ENCODE measurements at places on chromosomes 12 and 14.

GRCh38 chr14:54094765-54095164, 138.1 kb upstream of the BMP4 start:
- DNase-seq, result peak; percentile 6

DNA sequence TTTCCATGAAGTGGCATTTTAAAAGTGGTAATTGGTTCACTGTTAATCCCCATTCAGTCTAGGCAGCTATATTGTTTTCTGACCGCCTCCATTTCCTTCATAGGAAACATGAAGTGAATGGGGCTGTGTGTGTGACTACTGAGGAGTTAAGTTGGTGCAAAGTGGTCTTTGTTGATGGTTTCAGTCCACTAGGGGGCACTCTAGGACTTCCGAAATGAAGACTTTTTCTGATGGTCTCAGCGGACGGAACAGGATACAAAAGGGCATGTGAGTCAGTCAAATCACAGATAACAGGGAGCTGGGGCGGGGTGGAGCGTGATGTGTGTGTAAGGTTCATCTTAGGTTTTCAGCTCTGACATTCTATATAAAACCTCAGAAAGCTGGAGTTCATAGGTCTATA, 240.1 kb upstream of the OR4E1 start:
- DNase-seq, result peak; percentile 79

- DNase-seq, result no peak
These were observed 374.4 kb downstream of the BCAT1 start for GRCh38 chr12:24574538-24574937.

DNA sequence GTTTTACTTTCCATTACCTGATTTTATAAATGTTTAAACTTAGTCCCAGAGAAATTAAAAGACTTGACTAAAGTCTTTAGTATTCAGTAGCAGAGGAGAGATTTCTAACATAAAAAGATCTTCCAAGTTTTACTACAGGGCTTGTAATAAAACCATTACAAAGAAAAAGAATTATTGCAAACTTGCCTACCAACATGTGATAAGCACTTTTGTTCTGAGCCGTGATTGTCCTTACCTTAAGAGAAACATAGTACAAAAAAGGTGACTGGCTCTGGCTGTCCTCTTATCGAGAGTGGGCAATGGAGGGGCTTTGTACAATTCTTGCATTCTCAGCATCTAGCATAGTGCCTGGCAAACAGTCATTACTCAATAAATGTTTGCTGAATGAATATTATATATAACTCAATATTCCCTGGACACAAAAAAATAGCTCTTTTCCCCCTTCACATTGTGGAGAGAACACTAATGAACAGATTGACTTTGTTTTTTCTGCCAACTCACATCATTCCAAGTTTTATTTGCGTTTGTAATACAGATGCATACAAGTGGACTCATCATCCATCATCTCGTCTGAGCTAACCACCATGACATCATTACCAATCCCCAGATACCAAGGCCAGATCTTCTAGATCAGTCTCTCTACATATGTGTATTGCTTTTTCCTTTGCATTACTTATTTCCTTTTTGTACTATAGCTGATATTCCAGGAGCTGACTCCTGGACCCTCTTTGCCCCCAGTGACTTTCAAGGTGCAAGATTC, 192.8 kb upstream of the EEA1 start:
- DNase-seq, result peak; percentile 61

DNA sequence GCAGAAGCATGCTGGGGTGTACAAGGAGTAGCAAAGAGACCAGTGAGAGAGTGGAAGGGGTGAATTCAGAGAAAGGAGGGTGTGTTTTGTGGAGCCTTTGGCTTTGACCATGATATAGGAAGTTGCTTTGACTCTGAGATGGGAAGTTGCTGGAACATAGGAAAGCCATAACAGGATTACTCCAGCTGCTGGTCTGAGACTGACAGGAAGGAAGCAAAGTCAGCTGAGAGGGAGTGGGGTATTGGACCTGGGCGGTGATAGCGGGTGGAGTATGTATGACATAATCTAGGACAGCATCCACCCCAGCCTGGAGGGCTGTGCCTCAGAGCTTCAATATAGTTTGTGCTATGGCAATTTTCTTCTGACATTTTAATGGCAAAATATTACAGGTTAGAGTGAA, 324.4 kb downstream of the PDZRN4 start:
- DNase-seq, result peak; percentile 14

DNA sequence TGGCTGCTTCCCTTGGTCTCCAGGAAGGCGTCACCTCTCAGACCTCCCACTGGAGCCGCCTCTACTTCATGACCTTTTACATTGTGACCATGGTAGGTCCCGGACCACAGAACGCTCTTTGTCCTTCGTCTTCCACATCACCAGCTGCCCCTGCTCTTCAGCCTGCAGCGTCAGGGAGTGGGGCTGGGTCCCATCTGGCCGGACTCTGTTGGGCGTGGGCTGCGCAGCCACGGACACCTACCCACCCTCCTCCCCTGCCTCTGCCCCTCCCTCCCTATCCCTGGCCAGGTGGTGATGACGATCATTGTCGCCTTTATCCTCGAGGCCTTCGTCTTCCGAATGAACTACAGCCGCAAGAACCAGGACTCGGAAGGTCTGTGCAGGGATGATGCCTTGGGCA, 43.3 kb downstream of the SLC8B1 start:
- DNase-seq, result no peak

DNA sequence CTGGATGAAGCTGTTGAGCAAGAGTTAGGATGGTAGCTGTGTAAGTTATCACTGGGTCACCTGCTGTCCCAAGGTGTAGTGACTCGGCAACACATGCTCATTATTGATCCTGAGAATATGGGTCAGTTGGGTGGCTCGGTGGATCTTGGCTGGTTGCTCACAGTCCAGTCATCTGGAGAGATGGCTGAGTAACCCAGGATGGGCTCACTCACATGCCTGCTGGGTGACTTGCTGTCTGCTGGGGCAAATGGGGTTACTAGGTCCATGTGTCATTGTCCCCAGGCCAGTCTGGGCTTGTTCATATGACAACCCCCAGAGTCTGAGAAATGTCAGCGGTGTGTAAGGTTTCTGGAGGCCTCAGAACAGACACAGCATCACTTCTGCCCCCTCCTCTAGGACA, 69.5 kb downstream of the SLC15A4 start:
- DNase-seq, result no peak

GRCh38 chr12:45730084-45730347, 510 bp downstream of the ARID2 start:
- DNase-seq, result peak; percentile 14

- no peak for DNase-seq
These were observed 22.2 kb downstream of the DUSP16 start for GRCh38 chr12:12540261-12541013.

DNA sequence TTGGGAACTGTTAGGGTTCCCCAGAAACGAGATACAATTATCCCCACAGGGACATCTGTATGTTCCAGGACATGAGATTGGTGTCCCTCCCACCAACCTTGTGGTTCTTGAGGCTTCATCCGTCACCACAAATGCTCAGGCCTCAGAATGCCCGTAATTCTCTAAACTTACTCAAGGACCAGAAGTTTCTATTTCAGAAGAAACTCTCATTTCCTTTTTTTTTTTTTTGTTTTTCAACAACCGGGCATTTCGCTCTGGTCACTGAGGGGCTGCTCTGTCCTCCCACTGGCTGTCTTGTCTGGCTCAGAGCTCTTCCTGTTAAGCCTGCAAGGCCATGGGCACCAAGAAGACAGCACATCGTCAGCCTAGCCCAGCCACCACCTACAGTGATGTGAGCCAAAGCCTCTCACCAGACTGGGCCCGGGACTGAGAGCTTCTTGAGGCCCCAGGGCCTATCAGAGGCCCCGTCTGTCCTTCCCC, 36.2 kb downstream of the VDR start:
- DNase-seq, result no peak

DNA sequence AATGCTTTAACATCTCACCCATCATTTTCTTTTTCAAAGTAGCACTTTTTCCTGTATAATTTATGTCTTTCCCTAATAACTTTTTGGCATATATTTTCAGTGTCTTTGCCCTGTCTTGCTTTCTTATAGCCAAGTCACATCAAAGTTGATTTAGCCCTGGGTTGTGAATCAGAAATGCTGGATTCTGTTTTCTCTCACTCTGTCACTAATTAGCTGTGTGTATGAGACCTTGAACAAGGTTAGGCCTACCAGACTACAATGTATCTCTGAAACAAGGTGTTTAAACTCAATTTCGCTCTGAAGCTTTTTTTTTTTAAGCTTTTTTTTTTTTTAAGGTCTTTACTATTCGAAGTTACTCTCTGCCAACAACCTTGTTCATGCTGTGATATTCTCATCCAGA, 25.7 kb downstream of the CNOT2 start:
- DNase-seq, result no peak

GRCh38 chr14:75888945-75889344, 92.8 kb downstream of the TGFB3 start:
- no peak for DNase-seq

DNA sequence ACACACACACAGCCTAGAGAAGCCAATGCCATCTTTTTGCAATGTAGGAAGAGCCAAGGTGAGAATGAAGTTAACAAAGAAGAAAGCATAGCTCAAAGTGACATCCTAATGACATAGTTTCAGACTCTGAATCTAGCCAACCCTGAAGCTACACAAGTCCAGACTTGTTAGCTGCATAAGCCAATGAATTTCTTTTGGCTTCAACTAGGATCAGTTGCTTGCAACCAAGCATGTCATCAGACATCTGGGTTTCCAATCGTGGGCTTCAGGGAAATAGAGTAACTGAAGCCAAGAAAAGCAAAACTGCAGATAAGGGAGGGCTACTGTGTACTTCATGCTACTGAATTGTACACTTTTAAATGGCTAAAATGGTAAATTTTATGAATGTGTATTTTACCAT, 4.4 kb upstream of the GPHN start:
- DNase-seq, result peak; percentile 87

GRCh38 chr12:103882861-103883596, 42.0 kb upstream of the NT5DC3 start:
- peak; percentile 7 for DNase-seq

DNA sequence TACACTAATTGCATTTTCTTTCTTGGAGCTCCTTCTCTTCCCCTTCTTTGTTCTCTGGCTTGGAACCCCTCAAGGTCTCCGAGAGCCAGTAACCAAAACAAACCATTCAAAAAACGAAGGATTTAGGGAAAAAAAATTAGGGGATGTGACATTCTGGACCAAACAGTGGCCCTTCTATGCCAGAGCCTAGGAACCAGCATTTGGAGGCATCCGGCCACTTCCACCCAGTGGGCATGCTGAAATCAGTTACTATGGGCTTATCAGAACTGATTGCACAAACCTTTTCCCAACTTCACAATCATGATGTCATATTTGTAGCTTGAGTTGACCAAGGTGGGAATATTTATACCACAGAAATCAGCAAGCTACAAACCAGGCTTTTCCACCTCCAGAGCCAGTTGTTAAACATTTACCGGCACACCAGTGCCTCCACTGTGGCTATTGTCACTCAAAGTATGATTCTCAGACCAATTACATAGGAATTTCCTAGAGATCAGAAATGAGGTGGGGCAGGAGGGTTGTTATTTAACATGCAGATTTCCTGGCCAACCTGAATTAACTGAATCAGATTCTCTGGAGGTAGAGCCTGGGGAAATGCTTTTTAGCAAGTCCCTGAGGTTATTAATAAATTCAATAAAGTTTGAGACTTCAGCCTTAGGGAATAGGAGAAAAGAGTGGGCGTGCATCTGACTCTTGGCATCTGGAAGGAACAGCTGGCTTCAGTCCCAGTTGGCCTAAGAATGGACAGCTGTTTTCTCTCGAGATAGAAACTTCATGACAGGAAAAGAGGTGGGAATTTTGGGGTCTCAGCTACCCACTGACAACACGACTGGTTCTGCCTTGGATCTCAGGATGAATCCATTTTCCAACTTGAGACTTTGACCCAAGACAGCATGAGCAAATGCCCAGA, 273.9 kb downstream of the ZFP36L1 start:
- DNase-seq, result peak; percentile 86

DNA sequence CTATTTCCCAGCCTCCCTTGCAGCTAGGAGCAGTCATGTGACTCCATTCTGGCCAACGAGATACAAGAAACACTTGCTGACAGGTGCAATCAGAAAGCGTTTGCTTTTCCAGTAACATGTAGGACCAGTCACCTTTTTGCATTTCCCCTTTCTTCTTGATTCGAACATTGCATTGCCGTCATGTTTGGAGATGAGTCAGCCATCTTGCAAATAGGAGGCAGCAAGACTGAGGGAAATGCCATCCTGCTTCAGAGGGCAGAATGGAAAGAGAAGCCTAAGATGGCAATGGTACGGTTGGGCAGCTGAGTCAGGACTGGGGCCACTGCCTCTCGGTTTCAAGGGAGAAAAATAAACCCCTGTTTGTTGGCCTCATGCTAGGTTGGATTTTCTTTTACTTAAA, 34.5 kb upstream of the GPR132 start:
- DNase-seq, result no peak

DNA sequence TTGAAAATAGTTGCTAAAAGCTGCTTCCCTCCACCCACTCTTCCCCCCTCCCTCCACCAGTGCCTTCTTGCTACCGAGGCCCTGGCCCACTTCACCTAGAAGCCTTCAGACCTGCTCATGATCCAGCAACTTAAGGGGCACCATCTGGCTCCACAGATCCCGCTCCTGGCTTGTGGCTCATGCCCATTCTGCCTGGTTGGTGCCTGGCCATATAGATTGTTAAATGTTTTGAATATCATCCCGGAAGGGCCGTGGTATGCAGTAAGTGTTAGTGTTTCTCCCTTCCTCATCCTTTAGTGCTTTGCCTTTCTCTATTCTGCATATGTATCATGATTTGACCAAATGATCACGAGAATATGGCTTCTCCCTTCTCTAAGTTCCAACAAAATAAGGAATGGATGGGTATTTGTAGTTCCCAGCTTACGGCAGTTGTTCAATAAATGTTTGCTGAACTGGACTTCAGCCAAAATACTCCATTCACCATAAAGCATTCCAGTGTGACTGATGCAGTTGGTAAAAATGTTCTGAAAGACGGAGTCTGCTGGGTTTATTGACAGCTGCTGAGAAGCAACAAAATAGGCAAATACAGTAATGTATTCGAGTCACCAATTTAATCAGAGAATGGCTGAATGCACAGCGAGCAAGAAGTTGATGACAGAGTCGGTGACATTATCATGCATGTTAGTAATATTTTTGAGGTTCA, 30.7 kb downstream of the GRIP1 start:
- DNase-seq, result no peak

DNA sequence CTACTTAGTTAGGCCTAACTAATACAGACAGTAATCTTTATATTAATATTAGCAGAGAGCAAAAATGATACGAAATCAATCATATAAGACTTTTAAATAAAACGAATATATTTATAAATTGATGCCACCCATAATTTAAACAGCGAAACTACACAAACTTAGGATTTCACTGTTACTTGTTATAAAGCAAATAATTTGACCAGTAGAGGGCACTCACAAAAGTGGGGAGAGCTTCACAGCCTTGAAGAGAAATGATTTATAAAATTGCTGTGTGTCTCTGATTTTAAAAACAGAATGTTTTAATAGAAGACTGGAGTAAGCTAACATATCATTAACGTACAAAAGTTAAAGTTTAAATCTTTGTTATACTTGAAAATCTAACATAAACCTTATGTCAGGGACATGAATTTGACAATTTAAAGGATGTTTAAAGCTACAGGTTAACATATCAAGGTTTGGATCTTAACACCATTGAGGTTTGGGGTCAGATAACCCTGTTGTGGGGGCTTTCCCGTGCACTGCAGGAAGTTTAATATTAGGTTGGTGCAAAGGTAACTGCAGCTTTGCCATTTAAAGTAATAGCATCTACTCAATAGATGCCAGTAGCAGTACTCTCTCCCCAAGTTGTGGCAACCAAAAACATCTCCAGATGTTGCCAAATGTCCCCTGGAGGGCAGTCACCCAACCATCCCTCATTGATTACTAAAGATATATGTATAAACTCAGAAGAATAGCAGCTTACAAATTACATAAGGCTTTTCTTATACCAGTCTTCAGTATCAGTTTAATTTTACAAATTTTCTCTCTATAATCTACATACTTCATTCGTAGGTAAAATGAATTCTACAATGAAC, 9.3 kb downstream of the KRAS start:
- DNase-seq, result peak; percentile 76

All from fibroblast of pulmonary artery (primary cell).